A172 (cell line): ENCODE measurements at places on chromosomes 6 and 20.

GRCh38 chr6:108723594-108723993, 124.6 kb upstream of the ARMC2 start:
- no peak for DNase-seq

- peak; percentile 23 for DNase-seq
Measured at GRCh38 chr6:81362246-81362645, 390.2 kb downstream of the TENT5A start.

GRCh38 chr6:85569323-85569722, 24.3 kb downstream of the SNX14 start:
- peak; percentile 14 for DNase-seq

DNA sequence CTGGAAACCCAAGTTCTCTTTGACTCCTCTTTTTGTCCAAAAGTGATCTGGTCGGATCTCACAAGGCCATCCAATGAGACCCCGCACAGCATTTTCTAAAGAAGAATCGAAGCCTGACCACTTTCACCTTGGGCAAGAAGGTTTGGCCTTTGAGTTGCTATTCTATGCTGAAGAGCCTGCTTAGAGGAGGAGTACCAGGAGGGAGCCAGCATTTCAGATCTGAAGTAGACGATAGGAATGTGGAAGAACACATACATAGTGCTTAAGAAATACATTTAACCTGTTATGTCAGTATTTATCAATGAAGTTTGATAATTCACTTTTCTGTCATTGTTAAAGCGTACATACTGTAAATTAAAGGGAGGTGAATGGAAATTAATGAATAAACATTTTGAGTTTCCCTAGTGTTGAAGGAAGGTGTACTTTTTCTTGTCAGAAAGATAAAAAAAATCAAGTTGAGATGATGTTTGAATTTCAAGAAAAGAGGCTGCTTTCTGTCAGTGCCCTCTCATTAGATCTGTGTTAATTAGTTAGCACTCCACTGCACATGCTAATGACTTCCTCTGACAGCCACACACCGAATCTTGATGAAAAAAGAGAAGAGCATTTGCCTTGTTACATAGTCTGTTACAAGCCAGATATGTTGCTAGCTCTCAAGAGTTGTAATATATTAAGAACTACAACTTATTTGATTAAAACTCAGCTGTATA, 10.9 kb upstream of the TDRD6 start:
- no peak for DNase-seq

GRCh38 chr6:36544228-36544627, 3.1 kb downstream of the STK38 start:
- DNase-seq: no peak

- DNase-seq: no peak
Measured at GRCh38 chr6:56677559-56677958, 34.9 kb upstream of the DST start.

GRCh38 chr6:133435065-133435728, 194.0 kb downstream of the EYA4 start:
- no peak for DNase-seq

DNA sequence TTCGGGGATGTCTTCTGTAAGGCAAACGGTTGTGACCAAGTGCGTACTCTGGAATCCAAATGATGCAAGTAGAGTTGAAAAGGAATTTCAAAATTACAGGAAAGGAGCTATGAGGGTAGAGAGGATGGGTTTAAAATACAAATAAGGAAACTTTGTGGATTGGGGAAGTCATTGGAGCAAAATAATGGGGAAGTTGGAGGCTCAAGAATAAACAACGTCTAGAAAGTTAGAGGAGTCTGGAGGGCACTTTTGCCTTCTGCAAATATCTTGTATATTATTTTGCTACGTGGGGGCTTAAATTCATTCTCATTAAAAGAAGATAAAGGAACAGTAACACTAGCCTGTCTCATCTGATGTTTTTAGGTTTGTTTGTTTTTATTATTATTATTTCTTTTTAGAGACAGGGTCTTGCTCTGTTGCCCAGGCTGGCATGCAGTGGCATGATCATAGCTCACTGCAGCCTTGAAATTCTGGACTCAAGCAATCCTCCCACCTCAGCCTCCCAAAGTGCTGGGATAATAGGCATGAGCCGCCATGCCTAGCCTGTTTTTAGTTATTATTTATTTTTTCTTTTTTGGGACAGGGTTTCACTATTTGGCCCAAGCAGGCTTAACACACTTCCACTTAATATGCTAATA, 55.0 kb upstream of the TNFAIP3 start:
- no peak for DNase-seq

DNA sequence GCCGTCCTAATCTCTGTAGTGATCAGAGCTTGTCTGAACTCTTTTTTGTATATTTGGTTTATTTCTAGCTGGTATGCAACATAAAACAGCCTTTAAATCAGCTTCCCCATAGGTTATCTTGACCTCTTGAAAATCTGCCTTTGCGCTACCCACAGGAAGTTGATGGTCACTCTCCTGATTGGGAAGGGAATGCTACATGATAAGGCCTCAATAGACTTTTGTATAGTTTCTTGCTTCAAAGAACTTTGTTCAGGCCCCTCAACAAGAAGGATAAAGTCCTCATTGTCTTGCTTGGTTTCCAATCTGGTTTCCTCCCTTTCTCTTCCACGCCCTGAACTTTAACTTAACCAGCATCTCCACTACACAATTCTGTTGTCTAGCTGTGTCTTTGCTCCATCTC, 95.4 kb upstream of the TENT5A start:
- DNase-seq: no peak

DNA sequence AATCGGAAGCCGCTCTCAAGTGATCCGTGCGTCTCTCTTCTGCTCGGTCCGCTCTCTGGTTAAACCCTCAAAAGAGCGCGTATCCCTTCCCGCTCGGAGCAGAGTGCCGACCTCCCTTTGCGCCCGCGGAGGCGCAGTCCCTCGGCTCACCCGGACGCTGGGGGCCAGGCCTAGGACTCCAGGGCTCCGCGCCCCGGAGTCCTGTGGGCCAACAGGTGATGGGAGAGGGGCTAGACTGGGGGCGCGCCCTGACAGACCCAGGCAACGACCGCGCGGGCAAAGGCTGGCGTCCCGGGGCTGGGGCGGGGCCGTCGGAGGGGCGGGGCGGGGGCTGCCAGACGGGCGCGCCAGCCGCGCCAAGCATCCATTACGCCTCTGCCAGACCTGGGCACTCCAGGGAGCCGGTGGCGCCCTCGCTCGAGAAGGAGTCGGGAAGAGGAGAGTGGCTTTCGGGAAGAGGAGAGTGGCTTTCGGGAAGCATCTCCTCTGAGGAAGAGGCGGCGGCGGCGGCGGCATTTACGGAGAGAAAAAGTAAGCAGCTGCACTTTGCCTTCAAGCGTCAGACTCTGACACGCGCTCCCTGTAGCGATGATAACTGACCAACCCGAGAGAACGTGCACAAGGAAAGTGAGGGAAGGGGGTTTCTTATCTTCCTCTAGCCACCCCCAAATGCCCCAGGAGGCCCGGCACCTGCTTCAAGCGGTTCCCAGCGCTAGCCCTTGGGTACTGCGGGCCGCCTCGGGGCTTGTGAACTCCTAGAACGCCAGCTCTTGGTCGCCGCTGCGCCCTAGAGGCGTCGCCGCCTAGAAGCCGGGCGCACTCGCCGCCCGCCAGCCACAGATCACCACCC, 2.6 kb downstream of the EPHA7 start:
- no peak for DNase-seq

- DNase-seq: no peak
Measured at GRCh38 chr6:123668965-123669591, 32.3 kb upstream of the TRDN start.

DNA sequence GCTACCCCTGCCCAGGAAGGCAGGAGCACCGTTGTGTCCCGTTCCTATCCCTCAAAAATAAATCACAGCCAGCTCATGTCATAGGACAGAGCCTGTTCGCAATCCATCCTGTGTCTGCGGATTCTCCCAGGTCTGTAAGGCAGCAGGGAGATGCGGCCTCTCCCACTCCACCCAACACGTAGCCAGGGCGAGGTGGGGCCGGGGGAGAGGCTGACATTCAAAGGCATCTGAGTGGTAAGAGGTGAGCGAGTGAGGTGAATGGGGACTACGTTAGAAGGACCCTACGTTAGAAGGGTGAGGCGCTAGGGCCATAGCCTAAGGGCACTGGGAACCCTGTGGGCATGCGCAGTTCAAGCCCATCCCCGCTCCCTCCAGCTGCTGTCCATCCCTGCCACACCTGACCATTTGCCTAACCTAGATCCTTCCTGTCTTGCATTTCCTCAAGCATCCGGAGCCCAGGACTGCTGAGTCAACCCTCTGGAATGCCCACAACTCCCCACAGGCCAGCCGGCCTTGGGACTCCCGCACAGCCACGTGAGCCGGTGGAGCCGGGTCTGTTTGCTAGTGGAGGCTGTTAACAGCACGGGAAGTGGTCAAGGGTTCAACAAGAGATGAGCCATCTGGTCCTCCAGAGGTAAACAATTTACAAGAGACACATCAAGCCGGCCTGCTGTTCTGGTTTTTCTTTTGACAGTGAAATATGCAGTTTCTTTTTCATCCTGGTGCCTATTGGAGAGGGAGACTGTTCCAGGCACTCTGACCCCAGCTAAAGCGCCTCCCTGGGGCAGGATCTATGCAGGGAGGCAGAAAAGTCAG, 45.9 kb downstream of the RIPOR3 start:
- peak; percentile 98 for DNase-seq

DNA sequence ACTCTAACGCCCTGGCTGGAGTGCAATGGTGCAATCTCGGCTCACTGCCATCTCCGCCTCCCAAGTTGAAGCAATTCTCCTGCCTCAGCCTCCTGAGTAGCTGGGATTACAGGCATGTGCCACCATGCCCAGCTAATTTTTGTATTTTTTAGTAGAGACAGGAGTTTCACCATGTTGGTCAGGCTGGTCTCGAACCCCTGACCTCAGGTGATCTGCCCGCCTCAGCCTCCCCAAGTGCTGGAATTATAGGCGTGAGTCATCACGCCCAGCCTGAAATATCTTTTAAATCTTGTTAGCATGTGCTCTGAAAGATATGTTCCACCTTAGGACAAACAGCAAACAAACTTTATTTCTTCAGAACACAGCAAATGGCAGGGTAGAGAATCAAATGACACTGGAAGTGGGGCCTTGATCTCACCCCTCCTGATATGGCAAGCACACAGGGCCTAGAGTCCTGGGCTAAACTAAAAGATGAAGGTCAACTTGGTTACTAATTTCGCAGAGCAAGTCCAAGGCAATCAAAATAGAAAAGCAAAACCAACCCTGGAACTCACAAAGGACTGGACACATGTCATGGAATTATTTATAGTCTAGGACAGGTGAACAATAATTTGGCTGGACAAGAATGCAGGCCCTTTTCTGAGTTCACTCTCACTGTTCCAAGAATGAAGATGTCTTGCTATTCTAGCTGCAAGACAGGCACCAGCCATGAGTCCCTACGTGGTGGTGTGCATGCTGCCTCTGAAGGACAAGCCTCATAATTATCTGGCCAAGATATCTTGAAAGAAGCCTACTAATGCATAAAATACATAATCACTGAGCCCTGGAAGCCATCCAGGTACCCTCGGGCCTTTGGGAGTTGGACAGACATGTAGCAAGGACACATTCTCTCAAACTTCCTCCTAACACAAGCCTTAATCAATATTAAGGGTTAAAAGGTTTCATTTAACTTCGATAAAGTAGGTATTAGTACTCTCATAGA, 35.6 kb downstream of the B4GALT5 start:
- no peak for DNase-seq

GRCh38 chr6:149140137-149140909, 177.2 kb upstream of the TAB2 start:
- DNase-seq: no peak

DNA sequence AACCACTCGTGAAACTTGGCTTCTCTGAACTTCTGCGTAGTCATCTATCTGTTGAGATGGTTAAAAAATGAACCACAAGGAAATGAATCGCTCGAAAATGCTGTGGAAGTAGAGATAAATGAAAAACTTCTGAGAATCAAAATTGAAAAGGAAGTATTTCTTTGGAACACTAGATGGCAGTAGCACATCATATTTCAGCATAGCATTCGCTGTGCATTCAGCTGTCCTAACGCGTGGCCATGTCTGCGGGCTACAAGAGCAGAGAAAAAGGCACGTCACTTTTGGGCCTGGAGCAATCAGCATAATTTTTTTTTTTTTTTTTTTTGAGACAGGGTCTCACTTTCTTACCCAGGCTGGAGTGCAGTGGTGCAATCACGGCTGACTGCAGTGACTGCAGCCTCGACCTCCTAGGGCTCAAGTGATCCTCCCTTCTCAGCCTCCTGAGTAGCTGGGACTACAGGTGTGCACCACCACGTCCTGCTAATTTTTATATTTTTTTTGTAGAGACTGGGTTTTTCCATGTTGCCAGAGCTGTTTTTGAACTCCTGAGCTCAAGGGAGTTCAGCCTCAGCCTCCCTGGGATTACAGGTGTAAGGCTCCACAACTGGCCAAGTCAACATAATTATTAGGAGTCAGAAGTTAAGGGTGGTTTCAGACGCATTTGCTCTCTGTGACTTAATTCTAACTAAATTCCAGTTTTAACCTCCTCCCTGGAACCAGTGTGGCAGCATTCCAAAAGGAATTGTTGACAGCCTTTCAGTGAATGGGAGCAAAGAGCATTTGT, 8.8 kb upstream of the PERP start:
- peak; percentile 55 for DNase-seq
